ENCODE measurements at places on chromosomes 1 and 21. TPM values are rescaled to one million over a fixed set of nuclear protein-coding genes. Genes with fewer than 3 reads are reported as not detected.
A peak's percentile ranks its signal among the peaks of the same experiment; 100 is the strongest.

DNA sequence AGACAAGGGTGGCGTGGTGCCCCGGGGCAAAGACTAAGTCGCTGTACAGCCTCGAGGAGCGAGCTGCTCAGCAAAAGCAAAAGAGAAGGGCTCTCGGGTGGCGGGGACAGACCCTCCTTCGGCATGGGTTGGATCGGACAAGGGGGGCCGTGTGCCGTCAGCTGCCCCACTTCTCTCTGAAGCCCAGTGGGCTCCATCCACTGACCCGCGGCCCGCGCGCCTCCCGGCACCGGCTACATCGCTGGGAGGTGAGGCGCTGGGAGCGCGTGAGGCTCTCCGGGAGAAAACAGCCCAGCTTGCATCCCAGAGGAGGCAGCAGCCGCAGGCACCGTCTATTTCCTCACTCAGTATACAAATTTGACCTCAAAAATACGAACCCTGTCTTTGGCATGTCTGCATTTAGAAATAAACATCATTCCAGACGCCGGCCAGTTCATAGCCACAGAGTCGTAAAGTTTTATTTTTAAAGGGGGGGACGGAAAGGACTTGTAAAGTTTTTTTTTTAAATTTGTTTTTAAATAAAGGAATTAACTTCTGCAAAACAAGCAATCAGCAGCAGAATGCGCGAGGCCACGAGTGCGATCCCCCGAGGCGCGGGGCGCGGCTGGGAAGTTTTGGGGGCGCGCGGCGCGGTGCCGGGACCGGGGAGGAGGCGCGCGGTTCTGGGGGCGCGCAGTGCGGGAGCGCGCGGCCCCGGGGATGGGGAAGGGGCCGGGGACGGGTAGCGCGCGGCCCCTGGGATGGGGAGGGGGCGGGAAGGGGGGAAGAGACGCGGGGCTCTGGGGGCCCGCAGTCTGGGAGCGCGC lies 689 bp upstream of the GPR137B start:
- no peaks in the 10 kb centered on the region for H3K36me3 ChIP-seq
- H3K4me1 ChIP-seq: peaks cover 38% of the 10 kb centered on the region
- DNase-seq: peak; percentile 22

DNA sequence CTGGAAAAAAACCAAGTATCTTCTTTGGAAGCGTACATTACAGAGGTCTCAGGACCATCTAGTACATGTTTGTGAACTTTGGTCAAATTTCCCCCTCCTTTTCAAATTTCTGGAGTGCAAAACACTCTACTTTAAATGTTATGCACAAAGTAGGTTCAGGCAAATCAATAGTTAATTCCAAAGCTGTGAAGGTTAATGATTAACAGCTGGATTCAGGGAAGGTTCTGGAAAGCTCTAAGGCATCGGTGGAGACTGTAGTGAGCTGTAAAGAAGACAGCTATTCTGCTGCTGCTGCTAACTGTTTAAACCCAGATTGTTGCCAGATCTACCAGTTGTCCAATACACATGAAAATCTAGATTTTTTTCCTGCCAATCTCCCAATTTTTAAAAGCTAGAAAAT lies 70.9 kb downstream of the ELAVL4 start:
- no peaks in the 10 kb centered on the region for H3K36me3 ChIP-seq
- H3K27ac ChIP-seq: no peak overlapping the region
- H3K4me1 ChIP-seq: no peaks in the 10 kb centered on the region
- H3K27me3 ChIP-seq: peaks cover 6% of the 10 kb centered on the region
- DNase-seq: no peak

DNA sequence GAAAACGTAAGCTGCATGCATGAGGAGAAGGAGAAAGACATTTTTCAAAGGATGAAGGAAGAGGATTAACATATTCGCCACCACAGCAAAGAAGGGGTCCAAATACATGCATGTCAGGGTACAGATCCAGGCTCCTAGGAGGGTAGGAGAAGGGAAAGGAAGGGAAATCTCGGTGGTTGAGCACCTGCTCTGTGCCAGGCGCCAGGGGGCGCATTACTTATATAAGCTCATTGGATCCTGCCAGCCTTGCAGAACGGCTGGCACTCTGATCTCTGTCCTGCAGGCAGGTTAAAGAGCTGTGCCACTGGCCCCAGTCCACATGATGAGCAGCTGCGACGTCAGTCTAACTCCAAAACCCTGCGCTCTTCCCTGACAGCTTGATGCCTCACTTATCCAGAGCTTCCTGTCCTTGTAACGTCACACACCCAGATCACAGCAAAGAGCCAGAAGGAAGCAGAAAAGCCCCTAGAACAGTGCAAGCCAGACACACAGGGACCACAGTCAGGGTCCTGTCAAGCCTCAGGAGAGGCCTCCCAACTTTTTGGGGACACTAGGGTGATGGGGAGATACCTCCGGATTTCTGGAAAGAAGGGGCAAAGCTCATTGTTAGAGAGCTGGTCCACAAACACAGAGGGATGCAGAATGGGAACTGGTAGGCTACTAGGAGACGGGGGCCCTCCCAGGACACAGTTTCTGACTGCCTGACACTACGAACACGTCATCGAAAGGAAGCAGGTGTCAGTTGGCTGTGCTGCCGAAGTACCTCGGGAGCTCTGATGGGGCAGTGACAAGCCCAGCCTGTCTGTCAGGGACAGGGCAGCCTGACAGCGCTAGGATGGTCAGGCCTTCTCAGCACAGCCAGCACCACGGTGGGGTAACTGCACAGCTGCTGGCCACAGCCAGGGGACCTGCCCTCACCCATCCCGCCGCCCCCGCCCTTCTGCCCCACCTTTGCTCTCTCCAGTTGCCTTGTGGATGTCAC lies 99.1 kb downstream of the BEND5 start:
- H3K36me3 ChIP-seq: no peaks in the 10 kb centered on the region
- peaks cover 19% of the 10 kb centered on the region for H3K27me3 ChIP-seq
- peak; percentile 15 for DNase-seq

DNA sequence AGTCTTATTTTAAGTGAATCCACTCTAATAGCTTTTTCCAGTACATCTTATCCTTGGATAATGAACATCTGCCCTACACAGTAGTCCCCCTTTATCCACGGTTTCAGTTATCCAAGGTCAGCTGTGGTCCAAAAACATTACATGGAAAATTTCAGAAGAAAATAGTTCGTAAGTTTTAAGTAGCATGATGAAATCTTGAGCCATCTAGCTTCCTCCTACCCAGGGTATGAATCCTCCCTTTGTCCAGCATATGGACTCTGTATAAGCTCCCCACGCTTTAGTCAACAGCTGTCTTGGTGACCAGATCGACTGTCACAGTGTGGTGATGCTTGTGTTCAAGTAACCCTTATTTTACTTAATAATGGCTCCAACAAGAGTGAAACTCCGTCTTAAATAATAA lies 2.6 kb downstream of the GLRX2 start:
- H3K4me1 ChIP-seq: peaks cover 25% of the 10 kb centered on the region
- no peaks in the 10 kb centered on the region for H3K27me3 ChIP-seq
- peaks cover 30% of the 10 kb centered on the region for H3K36me3 ChIP-seq
- H3K27ac ChIP-seq: no peak overlapping the region
- DNase-seq: no peak
- H3K4me3 ChIP-seq: no peak overlapping the region

- no peak within 1 kb of the TSS for H3K27ac ChIP-seq
- H3K36me3 ChIP-seq: peaks cover 7% of the 10 kb centered on the region
- H3K4me1 ChIP-seq: peaks cover 19% of the 10 kb centered on the region
- peak within 1 kb of the TSS; percentile 89 for H3K4me3 ChIP-seq
Measured at GRCh38 chr1:78045926-78046778, at the start of gene GIPC2. Gene GIPC2 (plus strand): TSS chr1:78045966. CDS start chr1:78046095, 129 bp downstream.

The CFAP74 gene
- not detected for total RNA-seq

- peaks cover 63% of the 10 kb centered on the region for H3K4me1 ChIP-seq
- H3K27ac ChIP-seq: peak overlapping the region; percentile 60
- H3K36me3 ChIP-seq: no peaks in the 10 kb centered on the region
- no peaks in the 10 kb centered on the region for H3K27me3 ChIP-seq
- peak overlapping the region; percentile 83 for H3K4me3 ChIP-seq
Measured at GRCh38 chr1:198919667-198920398, 281.0 kb downstream of the PTPRC start.

The HCRTR1 gene
- total RNA-seq: not detected

DNA sequence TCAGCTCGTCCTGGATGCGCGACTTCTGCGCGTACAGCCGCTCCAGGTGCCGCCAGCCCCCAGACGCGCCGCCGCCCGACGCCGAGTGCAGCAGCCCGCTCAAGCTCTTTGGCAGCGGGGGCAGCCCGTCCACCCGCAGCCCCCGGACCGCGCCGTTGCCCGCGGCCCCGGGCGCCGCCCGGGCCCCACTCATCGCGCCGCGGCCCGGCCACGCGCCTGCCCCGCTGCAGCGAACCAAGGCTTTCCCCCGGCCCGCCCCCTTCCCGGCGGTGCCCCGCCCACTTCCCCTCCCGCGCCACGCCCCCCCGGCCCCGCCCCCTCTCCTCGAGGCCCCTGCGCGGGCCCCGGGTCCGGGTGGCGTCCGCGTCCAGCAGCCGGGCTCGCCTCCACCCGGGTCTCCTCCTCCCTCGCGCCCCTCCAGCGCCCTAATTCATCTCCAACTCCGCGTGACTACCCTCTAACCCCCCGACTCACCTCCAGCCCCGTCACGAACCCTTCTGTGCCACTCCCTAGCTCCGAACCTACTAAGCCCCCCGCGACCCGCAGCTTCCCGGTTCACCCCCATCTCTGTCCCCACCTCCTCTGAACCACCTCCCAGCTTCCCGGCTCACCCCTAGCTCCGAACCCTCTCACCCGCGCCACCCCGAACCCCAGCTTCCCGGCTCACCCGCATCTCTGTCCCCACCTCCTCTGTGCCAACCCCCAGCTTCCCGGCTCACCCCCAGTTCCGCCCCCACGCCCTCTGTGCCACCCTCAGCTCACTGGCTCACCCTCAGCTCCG lies at the start of gene FAM89A:
TSS of gene FAM89A (minus strand) at position 236 of the 781 bp plus-strand sequence. CDS start at position 193, 43 bp downstream.
- DNase-seq: peak; percentile 48
- H3K36me3 ChIP-seq: peaks cover 3% of the 10 kb centered on the region
- H3K4me1 ChIP-seq: peaks cover 32% of the 10 kb centered on the region
- no peaks in the 10 kb centered on the region for H3K27me3 ChIP-seq
- H3K27ac ChIP-seq: peak within 1 kb of the TSS; percentile 77
- peak within 1 kb of the TSS; percentile 75 for H3K4me3 ChIP-seq
